Activated T-helper 1 cell treated with anti-CD3 and anti-CD28 coated beads, Interleukin-12 subunit alpha, Interleukin-12 subunit beta, Interleukin-2, Interleukin-4 antibody, amounts not matched to agents 30 ng/mL and 10 ng/mL and 1 ng/mL, durations not matched to agents 14 hours and 24 hours and 36 hours (primary cell): ENCODE measurements at places on chromosomes 2 and 18.

DNA sequence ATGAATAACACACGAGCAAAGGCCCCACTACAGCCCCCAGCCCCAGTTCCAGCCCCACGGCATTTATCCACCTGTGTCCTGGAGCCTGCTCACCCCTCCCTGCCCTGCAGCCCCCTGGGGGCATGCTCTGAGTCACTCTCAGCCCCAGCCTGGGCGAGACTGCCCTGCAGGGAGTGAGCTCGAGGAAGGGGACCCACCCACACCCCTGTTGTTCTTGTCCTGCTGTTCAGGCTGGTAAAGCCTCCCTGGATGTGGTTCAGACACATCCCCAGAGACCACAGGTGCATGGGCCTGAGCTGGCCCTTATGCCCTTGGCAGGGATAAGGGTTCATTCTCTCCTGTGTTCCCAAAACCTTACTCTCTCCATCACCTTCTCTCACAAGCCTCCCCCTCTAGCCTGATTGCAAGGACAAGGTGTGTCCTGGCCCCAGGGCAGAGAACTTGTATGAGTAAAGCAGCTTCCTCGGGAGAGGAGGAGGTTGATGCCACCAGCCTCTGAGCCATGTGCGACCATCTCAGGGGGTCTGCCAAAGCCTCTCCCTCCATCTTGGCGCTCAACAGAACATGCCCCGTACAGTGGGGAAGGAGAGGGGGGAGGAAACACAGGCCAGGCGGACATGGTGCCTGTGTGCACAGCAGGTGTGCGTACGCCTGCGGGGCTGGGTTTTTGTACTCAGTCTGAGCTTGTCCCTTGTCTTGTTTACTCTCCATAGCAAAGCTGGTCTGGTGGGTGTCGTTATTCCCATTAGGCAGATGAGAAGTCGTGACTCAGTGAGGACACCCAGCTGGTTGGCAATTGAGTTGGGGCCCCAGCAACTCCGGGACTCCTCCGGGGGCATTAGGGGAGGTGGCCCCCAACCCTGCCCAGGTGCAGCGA lies 64.4 kb downstream of the CIB4 start:
- H3K4me1 ChIP-seq = no peaks in the 10 kb centered on the region
- no peaks in the 10 kb centered on the region for H3K36me3 ChIP-seq
- H3K27me3 ChIP-seq = peaks cover 14% of the 10 kb centered on the region
- DNase-seq = no peak

DNA sequence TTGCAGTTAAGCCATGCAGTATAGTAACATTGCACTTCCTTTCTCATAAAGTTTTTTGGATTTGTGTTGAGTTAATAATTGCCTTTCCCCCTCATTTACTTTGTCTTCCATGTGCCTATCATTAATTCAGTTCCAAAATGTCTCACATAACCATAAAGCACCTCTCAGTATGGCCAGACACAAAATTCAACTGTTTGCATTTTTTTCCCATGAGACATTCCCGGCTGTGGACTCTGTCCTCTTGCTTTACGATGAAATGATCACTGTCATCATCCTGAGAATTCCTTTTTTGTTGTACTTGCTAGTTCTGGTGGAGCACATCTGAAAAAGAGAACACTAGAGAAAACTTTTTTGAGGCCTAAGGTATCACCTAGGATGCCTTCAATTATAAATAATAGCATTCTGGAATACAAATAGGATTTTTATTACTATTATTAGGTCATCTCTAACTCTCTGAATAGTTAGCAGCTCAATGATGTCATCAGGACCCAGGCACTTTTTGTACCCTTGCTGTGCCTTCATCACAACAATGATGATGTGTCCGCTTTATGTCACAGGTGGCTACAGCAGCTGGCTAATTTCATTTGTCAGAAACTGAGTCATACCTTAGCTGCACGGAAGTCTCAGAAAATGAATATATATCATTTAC lies 8.5 kb upstream of the ATP8B1 start:
- no peak overlapping the region for H3K4me3 ChIP-seq
- H3K4me1 ChIP-seq = no peaks in the 10 kb centered on the region
- H3K27me3 ChIP-seq = peaks cover 21% of the 10 kb centered on the region
- no peak for DNase-seq

GRCh38 chr2:60531701-60532133 lies 21.7 kb downstream of the BCL11A start:
- no peak overlapping the region for H3K4me3 ChIP-seq
- H3K27me3 ChIP-seq = peaks cover 29% of the 10 kb centered on the region
- no peaks in the 10 kb centered on the region for H3K36me3 ChIP-seq
- no peak overlapping the region for H3K27ac ChIP-seq

- no peak overlapping the region for H3K4me3 ChIP-seq
- no peaks in the 10 kb centered on the region for H3K4me1 ChIP-seq
- no peaks in the 10 kb centered on the region for H3K27me3 ChIP-seq
- DNase-seq = no peak
- peaks cover 11% of the 10 kb centered on the region for H3K36me3 ChIP-seq
Observed at GRCh38 chr2:121483021-121483420, 47.7 kb upstream of the RNU4ATAC start.

- no peak overlapping the region for H3K27ac ChIP-seq
- no peak for DNase-seq
- H3K4me3 ChIP-seq = no peak overlapping the region
- H3K4me1 ChIP-seq = no peaks in the 10 kb centered on the region
Observed at GRCh38 chr2:99942561-99943347, 199.6 kb downstream of the AFF3 start.

DNA sequence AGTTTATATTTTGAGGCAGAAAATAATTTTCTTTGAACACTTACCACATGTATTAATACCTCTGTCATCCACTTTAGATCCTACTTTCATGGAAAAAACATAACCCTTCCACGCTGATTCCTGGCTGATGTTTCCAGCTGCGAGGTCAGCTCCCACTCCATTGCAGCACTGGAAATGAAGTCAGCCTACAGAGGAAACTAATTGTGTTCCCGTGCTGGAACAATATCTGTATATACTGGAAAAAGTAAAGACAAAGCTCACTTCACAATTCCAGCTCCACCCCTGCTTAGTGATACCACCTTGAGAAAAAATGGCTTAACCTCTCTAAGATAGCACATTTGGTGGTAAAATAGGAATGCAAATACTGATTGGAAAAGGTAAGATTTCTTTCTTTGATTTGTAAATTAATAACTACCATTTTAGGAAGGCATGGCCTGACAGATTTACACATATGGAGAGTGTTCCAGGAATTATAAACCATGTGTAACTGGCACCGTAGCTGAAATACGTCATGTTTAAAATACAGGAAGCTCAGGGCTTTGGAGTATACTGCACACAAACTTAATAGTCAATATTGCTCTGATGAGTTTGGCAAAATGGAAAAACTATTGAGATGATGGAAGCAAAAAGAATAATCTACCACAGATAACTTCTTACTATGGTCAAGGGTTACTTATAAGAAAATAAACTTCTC lies 90.0 kb downstream of the TRIB2 start:
- H3K27ac ChIP-seq = no peak overlapping the region
- DNase-seq = no peak

- DNase-seq = no peak
- H3K27ac ChIP-seq = no peak overlapping the region
- H3K36me3 ChIP-seq = no peaks in the 10 kb centered on the region
- H3K27me3 ChIP-seq = no peaks in the 10 kb centered on the region
Observed at GRCh38 chr2:199838399-199838798, 12.6 kb downstream of the FTCDNL1 start.
